ENCODE measurements at places on chromosomes 4 and X.

GRCh38 chrX:139647597-139647996, 60.4 kb downstream of the MCF2 start:
- DNase-seq = no peak

- DNase-seq = no peak
Observed at GRCh38 chrX:24184018-24184417, 34.5 kb downstream of the ZFX start.

DNA sequence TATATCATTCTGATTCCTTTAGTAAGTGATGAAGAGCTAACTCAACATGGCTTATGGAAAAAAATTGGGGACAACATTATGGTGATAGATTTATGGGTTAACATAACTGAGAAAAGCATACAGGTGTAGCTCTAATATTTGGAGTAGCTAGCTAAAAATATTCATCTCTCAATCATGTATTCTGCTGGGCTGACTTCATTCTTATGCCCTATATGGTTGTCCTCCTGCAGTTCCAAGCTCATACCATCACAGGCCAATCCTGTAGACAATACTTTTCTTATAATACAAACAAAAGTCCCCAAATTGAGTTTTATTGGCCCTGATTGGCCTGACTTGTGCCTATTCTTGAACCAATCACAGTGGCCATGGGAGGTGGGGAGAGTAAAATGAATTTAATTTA, 6.7 kb upstream of the FAM241A start:
- DNase-seq = no peak

- DNase-seq = no peak
Observed at GRCh38 chr4:105164548-105164947, 17.9 kb downstream of the TET2 start.

GRCh38 chrX:144566592-144566991, 680.7 kb upstream of the SPANXN1 start:
- DNase-seq = no peak

DNA sequence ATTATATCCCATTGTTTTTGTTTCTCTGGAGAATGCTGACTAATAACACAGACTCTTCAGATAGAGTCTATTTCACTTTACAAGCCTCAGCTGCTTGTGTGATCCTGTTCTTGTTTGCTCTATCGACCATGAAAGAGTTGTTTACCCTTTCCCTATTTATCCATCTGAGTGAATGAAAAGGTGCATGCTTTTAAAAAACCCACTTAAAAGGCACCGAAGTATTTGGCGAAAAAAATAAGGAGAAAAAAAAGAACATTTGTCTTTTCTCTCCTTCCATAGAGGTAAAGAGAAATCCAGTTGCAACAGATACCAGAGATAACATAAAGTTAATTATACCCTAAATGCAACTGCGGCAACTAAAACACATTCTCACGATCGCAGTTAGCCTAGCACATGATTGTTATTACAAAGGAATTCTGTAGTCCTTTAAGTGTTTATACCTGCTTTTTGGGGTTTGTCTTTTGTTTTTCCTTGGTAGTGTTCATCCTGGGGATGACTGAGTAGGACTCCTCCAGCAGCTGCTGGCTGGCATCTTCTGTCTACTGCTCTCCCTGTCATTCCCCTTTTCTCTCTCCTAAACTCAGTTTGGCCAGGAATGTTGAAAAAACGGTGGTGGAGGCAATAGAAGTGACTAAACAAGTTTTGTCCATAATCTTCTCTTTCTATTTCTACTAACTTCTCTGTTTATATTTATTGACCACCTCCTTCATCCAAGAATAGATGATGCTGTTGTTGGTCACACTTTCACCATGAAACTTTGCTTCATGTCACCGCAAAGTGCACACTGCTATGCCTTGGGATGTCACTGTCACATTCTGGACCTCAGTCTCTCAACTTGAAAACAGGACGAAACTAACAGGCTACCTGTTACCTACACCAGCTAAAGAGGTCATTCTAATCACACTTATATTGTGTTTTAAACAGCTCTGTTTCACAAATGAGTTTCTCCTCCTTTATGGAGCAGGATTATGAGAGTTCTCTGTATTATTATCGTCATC, 41.9 kb upstream of the FRAS1 start:
- no peak for DNase-seq

DNA sequence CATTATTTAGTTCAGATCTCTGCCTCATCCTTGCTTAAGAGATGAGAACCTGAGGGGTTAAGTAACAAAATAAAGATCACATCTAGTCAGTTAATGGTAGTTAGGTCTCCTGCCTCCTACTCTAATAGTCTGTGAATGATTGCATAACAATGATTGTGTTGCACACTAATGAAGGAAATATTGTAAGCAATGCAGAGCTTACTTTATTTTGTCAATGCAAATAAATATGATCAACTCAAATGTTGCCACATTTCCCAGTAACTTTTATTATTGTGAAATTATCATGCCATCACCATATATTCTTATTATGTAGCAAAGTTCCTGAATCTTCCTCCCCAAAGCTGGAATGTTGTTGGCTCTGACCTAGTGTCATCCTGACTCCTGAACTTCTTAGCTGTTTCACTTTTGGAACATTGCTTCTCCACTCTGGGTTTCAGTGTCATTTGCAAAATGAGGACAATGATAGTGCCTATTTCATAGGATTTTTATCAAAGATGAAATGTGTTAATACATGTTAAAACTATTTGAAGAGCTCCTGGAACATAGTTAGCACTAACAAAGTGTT, 17.0 kb upstream of the GABRA4 start:
- DNase-seq = no peak

- DNase-seq = no peak
Observed at GRCh38 chr4:166308647-166309046, 435.6 kb downstream of the TLL1 start.

- no peak for DNase-seq
Observed at GRCh38 chr4:182023469-182023868, 219.7 kb upstream of the TENM3 start.

- DNase-seq = no peak
Observed at GRCh38 chrX:108833993-108834392, 97.6 kb upstream of the IRS4 start.

DNA sequence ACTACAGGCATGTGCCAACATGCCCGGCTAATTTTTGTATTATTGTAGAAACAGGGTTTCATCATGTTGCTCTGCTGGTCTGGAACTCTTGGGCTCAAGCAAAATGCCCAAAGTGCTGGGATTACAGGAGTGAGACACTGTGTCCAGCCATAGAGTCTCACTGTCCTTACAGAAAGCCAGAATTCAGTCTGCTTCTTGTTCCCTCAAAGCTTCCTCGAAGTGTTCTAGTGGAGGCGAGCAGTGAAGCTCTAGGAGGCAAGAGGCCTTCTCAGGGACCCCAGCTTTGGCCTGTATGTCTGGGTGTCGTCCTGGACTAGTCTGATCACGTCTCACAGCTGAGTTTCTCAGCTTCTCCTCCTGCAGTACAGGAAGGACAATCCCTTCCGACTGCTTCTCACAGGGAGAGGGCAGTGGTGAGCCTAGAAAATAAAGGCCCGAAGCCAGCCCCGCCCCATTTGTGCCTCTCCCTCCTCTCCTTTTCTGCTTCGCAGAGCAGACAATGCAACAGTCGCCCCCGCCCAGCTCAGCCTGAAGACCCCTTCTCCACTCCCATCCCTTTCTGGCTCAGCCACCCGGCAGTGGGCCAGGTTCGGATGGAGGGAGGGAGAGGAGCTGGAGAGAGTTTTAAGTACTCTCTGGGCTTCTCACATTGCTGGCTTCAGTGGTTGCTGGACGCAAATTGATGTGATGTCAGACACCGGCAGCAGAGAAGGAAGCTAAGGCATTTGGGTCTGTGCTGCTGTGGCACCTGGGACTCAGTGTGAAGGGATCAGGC, 11.1 kb upstream of the FAM3A start:
- DNase-seq = peak; percentile 35

DNA sequence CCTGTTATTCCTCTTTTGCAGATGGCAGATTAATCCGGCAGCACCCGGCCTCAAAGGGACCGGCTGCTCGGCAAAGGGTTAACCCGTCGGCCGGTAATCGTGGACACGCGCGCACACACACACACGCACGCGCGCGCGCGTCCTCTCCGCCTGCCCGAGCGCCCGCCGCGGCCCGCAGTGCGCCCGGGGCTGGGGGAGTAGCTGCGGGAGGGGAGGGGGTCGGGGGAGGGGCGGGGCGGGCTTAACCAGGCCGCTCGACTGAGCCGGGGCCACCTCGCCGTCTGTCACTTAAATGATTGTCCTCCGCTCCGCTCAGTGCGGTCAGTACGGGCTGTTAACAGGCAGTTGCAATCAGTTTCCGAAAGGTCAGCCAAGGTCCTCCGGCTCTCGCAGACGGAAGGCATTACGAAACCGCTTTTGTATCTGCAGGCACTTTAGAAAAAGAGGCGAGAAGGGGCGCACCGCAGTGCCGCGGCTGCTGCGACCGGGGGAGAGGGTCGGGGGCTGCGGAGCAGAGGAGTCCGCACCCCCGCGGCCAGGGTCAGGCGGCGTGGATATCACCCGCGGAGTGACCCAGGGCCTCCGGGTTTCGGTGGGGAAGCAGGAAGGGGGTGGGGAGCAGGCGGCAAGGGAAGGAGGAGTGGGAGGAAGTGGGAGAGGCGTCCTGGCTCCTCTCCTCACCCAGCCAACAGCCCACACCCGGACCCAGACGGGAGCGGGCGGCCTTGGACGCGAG, 57.3 kb upstream of the BCOR start:
- DNase-seq = no peak

GRCh38 chr4:4689694-4690440, 148.0 kb upstream of the STX18 start:
- DNase-seq = no peak

GRCh38 chr4:97953171-97953941, 189.9 kb downstream of the STPG2 start:
- DNase-seq = no peak

DNA sequence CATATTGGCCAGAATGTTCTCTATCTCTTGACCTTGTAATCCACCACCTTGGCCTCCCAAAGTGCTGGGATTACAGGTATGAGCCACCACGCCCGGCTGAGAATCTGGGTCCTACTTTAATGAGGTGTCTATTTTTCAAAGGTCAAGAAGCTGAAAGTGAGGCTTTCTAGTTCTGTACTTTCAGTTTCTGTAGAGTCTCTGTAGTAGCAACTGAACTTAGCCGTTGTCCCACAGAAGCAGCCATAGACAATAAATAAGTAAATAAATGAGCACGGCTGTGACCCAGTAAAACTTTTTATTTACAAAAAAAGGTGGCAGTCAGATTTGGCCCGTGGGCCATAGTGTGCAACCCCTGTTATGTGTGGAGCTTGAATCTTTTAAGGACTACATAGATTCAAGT, 92.0 kb downstream of the FNIP2 start:
- no peak for DNase-seq

- no peak for DNase-seq
Observed at GRCh38 chrX:12971282-12972003, 3.5 kb upstream of the TMSB4X start.

- no peak for DNase-seq
Observed at GRCh38 chr4:162954976-162955375, 211.7 kb downstream of the NAF1 start.

DNA sequence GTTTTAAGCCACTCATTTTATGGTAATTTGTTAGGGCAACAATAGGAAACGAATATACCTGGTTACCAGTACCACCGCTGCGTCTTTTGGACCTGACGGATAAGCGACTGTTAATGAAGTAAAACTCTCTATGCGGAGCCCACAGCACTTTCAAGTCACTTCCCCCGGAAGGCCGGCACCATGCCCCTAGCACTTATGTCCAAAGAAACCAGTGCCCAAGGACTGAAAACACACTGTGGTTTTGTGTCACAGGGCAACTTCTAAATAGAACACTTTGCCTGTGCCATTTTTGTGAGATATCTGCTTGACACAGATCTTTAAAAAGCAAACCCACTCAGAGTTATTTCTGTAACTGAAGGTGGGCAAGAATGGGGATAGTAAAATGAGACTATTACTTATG, 22.7 kb downstream of the SH3KBP1 start:
- no peak for DNase-seq

- no peak for DNase-seq
Observed at GRCh38 chr4:114563536-114564315, 34.9 kb upstream of the UGT8 start.

DNA sequence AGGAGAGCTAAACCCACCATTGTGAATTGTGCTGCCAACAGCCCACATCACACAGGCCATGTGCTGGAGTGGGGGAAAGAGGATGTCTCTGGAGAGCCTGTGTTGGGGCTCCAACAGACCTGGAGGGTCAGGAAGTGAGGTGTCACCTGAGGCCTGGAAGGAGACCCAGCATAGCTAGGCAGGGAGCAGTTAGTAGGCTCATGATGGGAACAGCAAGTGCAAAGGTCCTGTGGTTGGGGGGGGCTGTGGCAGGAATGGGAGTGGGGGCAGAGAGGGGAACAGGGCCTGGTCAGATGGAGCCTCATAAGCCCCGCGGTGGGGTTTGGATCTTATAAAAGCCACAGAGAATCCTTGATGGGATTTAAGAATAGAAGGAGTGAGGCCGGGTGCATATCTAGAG, 35.9 kb upstream of the GPR78 start:
- DNase-seq = no peak

- no peak for DNase-seq
Observed at GRCh38 chr4:181670506-181670905, 572.7 kb upstream of the TENM3 start.

GRCh38 chr4:1470393-1470670, 64.1 kb upstream of the NKX1-1 start:
- no peak for DNase-seq

DNA sequence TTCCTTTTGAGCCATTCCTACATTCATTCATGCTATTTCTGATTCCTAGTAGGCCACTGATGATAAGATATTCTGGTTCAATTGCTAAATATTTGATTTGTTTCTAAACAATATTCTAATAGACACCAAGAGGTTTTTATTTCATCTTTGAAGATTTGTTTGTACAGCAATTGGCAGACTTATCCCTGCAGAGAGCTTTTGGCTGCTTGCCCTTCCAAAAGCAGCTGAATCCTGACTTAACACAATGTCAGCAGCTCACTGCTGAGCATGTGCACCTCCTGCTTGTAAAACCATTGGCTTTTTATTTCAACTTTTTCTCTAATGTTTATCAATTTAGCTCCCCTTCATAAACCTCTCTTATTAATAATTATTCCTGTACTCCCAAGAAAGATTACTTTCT, 45.3 kb downstream of the MMRN1 start:
- no peak for DNase-seq

DNA sequence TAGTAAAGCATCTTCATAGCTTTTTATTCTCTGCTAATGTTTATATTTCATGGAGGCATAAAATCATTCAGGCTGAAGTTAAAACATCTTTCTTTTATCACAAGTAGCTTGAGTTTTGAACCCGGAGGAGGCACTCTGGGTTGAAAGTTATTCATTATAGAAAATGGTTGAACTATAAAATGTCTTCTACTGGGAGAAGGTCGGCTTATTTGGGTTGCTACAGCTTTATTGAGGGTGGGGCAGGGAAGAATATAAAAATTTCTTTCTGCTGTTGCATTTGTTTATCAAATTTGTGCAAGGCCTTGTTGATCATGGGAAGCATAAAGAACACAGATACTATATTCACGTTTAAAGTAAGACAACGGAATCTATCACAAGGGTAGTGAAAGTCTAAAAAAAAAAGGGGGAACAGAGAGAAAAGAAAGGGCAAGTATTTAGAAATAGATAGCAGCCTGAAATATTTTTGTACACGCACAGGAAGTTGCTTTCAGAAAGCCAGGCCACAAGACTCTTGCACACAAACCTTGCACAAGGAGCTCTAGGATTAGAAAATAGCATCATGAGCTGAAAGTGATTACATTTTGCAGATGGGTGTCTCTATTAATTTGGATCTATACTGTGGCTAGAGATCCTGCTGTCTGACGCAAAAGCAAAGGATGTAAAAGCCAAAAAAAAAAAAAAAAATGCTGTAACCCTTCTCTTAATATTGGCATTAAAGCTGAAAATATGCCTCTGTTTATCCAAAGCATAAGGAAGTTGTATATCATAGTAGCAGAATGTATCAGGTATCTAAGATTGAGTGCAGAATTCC, 37.2 kb upstream of the FAM9C start:
- peak; percentile 41 for DNase-seq
